ENCODE measurements at places on chromosomes 4 and X.

- DNase-seq = no peak
These were observed 40.7 kb downstream of the LARP7 start for GRCh38 chr4:112677519-112678091.

- no peak for DNase-seq
These were observed 5.5 kb upstream of the USP53 start for GRCh38 chr4:119207051-119207450.

DNA sequence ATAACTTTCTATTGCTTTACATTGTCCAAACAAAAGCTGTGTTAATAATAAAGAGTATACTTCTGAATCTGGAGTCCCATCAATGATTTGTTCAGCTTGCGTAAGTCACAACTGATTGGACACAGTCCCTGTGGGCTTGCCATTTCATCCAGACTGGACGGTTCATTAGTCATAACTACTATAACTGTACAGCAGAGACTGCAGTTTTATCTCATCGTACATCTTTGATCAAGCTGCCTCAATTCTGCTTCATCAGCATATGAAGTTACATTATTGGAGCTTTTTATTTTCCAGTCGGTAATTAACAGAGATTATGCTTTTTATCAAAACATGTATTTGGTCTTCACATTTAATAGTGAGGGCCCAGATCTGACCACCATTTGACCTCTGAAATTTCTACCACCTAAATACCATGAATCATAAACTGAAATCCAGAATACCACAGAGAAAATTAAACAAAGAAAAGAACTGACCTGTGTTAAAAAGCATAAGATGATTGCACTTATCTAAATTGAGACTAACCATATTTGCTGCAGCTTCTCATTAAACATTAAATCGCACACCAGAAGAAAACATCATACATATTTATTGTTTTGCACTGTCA lies 12.5 kb upstream of the MAB21L2 start:
- no peak for DNase-seq

GRCh38 chrX:120308959-120309872 lies 2.0 kb downstream of the TMEM255A start:
- DNase-seq = no peak

- no peak for DNase-seq
These were observed 12.2 kb downstream of the WDR1 start for GRCh38 chr4:10104211-10104990.

- DNase-seq = no peak
These were observed 19.3 kb upstream of the CPE start for GRCh38 chr4:165359506-165359905.

DNA sequence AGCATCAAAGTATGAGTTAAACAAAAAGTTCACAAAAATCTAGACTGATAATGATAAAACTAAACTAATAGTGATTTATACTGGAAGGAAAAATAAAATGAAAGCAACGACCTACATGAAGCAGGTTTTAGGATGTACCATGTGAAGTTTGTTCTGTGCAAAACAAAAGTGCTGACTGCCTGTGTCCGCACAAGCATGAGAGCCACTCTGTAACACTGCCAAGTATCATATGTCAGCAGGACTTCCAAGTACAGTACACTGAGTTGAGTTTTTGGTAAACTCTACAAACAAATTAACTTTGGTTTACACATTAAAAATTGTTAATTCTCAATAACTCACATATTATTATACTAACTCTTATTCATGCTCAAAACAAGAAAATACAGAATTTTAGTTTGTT lies 459.0 kb downstream of the PDGFC start:
- no peak for DNase-seq

GRCh38 chr4:8076023-8076422 lies 82.6 kb downstream of the ABLIM2 start:
- no peak for DNase-seq

GRCh38 chr4:159505266-159505975 lies 402.5 kb downstream of the RAPGEF2 start:
- no peak for DNase-seq

- DNase-seq = no peak
These were observed 103.0 kb downstream of the SORCS2 start for GRCh38 chr4:7295197-7295910.

GRCh38 chr4:6463311-6464289 lies 8.8 kb downstream of the PPP2R2C start:
- DNase-seq = no peak

- no peak for DNase-seq
These were observed 33.4 kb upstream of the KLHL34 start for GRCh38 chrX:21691512-21692018.

- no peak for DNase-seq
These were observed 41.6 kb downstream of the TRPC5OS start for GRCh38 chrX:111917591-111917990.

- no peak for DNase-seq
These were observed 31.0 kb downstream of the NSG1 start for GRCh38 chr4:4417886-4418285.

DNA sequence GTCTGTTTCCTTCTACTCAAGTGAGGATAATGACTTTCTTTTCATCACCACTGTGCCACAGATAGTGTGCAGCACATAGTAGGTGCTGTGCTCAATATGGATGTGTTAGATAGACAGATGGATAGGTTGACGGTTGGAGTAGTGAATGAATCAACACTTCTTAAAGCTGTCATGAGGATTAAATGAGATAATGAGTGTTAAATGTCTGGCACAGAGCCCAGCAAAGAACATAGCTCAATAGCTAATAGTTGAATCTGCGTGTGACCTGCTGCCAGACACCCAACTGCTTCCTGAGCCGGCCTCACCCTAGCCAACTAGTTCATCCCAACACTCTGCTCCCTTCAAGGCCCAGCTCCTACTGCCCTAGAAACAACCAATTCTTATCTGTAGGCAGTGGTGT lies 67.7 kb upstream of the PJA1 start:
- DNase-seq = no peak

- DNase-seq = no peak
These were observed 184.0 kb downstream of the BMPR1B start for GRCh38 chr4:94941706-94942105.

GRCh38 chrX:119647089-119647488 lies 40.9 kb upstream of the NKRF start:
- DNase-seq = no peak

GRCh38 chrX:15866147-15866546 lies 11.5 kb upstream of the AP1S2 start:
- DNase-seq = no peak

GRCh38 chr4:3031357-3032082 lies 42.8 kb downstream of the HTT-AS start:
- no peak for DNase-seq

DNA sequence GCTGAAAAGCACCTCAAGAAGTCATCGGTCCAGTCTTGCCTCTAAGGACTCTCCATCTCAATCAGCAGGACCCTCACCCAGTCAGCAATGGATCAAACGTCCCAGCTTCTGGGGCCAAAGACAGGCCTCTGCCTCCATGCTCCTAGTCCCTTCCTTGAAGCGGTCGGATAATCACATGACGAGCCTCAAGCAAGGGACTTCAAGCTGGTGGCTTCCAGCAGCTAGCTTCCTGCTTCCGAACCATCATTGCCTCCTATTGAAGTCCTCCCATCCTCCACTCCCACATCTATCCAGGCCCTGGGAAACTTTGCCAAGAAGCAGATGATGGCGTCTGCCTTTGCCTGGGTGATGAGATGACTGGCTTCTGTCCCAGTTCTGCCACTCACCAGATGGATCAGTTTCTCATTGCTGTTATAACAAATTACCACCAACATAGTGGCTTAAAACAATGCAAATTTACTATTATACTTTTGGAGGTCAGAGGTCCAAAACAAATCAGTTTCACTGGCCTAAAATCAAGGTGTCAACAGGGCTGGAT lies 135.2 kb upstream of the MAMLD1 start:
- DNase-seq = no peak

DNA sequence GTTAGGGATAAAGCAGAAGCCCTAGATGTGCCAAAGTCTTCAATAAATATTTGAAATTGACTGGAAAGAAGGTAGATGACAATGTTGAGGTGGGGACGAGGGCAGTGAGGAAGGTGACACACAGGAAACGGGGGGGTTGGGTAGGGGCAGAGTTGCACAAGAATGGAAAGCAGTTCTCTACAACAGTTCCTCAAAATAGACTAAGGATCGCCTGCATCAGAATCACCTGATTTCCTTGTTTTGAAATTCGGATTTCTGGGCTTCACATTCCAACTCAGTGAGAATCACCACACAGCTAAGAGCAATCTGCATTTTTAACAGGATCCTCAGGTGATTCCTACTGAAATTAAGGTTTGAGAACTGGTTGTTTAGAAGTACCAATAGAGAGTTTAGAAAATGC lies 70.6 kb downstream of the ARFIP1 start:
- no peak for DNase-seq

DNA sequence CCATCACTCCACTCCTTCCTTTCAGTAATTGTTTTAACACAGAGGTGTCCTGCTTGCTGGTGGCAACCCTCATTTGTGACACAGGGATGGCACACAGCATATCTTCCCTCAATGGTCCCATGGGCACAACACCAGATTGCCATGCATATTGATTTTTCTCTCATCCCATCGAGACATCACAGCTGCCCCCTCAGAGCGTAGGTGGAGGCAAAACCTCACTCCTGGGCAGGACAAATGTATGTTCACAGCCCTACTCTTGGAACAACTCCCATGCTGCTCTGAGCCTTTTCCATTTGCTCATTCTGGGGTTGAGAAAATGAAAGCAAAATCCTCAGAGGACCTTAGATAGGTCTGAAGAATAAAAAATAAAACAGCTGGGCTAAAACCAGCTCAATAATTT lies 172.2 kb downstream of the GABRB1 start:
- DNase-seq = no peak

DNA sequence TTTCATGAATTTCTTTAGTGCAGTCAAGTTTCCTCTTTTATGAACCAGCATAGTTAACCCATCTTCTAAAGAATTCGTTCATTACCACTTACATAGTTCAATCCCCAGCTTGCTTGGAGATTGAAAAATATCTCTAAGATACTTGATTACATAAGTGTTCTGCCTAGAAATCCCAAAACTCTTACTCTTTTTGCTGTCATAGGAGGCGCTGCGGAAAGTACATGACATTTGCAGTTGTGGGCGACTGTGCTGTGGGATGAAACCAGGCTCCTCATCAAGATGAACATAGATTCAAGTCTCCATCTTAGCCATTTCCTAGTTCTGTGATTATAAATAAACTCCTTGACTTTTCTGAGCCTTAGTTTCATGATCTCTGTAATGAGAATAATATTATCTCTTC lies 107.1 kb upstream of the SORBS2 start:
- DNase-seq = no peak

DNA sequence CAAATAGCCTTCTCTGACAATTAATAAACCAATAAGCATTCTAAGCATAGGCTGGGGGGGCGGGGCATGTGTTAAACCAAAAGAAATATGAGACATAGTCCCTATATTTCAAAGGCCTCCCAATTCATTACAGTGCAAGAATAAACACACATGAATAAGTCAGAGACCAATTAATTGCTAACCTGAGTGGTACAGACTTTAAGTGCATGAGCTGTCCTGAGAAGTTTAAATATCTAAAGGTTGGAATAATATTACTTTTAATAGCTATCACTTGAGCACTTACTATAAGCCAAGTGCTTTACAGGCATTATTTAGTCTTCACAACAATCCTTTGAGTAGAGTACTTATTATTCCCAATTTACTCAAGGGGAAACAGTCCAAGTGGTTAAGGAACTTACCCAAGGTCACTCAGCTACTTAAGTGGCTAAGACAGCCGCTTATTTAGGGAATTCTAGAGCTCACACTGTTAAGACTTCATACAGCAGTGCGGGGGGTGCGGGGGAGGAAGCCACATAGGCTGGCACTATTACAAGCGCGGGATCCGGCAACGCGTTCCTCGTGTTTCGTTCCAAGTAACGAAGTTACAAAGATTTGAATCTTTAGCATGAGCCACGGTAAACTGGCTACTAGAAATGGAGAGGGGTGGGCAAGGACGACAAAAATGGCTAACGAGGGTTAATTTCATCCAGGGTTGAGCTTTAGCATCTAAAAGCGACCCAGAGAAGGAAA lies 1.4 kb downstream of the THOC2 start:
- DNase-seq = no peak

DNA sequence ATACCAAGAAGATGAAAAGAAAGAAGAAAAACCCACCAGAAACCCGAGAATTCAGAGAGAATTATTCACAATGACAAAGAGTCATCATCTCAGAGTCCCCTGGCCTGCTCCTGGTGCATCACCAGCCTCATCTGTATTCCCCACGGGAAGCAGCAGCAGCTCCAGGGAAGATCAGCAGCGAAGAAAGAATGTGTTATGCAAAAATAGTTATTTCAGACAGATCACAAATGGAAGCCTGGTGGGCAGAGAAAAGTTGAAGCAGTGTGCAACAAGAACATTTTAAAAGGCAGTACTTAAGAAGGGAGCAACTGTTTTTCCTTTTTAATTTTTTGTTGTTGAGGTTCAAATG lies 189.2 kb downstream of the PPP3CA start:
- no peak for DNase-seq

- DNase-seq = peak; percentile 0
These were observed 27.8 kb downstream of the DIPK2B start for GRCh38 chrX:45172890-45173289.

- DNase-seq = no peak
These were observed 81.7 kb upstream of the STOX2 start for GRCh38 chr4:183823434-183823833.

DNA sequence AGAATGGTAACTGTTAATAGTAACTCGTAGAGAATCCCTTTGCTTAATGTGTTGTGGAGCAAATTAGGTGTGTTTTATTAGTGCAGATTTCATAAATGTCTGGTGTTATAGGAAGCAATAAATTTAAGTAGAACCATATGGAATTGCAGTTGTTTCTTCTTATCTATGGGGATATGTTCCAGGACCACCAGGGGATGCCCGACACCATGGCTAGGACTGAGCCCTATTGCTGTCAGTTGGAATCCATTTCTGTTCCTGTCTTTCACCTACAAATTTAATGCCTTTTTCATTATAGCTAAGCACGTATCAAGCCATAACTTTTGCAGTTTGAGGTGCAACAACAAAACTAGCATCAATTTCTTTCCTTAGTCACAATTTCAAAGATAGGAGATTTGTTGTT lies 72.5 kb downstream of the DDIT4L start:
- DNase-seq = no peak

DNA sequence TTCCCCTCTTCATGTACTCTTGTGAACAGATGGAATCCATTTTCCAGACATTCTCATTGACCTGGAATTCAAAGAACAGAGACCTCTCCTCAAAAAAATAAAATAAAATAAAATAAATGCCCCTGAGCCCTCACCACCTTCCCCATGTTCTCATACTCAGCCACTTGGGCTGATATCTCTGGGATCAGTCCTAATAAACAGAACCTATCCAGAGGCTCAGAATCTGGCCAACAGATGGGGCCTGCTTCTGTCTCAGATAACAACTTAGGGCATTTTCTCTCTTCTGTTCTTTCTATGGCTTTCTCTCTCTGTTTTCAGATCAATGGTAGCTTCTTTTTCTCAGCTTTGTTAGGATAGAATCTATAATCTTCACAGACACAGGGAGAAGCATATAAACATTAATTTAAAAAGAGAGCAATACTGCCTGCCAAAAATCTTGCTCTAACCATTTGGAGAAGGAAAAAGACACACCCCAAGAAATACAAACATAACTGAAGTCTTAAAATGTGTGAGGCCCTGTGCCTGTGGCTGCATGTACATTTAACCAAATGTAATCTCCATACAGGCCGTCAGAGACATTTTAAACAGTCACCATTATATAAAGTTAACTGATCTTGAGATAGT lies 907.1 kb downstream of the FAT4 start:
- DNase-seq = no peak

GRCh38 chr4:19936476-19936875 lies 315.2 kb upstream of the SLIT2 start:
- DNase-seq = no peak

GRCh38 chr4:108940149-108940548 lies 177.3 kb upstream of the ETNPPL start:
- DNase-seq = no peak
